WTC11 (cell line): ENCODE measurements at places on chromosomes 16 and 17. TPM values are rescaled to one million over a fixed set of nuclear protein-coding genes. Genes with fewer than 3 reads are reported as not detected.

- DNase-seq: no peak
These were observed 267.6 kb upstream of the SDK2 start for GRCh38 chr17:73911726-73912372.

DNA sequence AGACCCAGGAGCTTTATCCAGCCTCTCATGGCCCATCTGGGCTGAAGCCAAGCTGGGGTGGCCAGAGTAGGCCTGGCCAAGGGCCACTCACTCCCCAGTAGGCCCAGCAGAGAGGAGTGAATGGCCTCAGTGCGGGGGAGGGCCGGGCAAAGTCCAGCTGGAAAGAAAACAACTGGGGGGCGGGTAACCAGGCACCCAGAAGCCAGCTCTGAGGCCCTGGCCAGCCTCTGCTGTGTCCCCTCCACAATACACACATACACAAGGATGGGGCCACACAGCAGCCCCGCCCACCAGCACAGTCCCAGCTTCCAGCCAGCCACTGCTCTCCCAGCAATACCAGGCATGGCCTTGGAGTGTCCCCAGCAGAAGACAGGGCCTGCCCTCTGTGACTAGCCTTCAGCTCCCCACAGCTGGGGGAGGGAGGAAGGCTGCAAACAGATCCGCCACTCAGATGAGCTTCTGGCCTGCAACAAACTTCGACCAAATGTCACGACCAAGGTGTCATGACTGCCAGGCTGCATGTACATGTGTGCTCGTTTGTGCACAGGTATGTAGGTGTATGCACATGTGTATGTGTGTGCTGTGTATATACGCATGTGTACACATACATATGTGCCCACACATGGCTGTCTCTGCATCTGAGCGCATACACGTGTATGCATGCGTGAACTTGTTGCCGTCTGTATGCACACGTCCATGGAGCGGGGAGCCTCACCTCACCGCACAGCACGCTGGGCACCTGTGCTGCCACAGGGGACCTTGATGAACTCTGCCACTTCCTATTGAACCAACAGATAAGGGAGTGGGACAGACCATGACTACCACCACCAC is 5.0 kb downstream of the CARHSP1 start:
- peak; percentile 45 for DNase-seq

DNA sequence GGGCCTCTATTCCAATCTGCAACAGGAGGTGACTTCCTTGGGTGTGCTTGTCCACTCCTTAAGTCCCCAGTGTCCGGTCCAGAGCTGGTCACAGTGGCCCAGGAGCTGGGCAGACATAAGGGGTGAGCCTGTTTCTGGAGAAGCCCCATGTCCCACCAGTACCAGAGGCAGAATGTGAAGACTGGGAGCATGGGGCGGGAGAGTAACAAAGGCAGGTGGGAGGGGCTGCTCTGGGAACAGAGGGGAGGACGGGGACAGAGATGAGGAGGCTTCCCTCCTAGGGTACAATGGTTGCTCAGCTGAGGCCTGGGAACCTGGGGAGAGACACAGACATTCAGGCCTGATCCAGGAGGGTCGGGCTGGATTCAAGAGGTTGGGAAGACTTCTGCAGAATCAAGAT is 323.3 kb upstream of the TNRC6C start:
- no peak for DNase-seq

GOT2 gene
- 180 to 192 TPM (median 185 TPM) in 3 replicates for total RNA-seq

DNA sequence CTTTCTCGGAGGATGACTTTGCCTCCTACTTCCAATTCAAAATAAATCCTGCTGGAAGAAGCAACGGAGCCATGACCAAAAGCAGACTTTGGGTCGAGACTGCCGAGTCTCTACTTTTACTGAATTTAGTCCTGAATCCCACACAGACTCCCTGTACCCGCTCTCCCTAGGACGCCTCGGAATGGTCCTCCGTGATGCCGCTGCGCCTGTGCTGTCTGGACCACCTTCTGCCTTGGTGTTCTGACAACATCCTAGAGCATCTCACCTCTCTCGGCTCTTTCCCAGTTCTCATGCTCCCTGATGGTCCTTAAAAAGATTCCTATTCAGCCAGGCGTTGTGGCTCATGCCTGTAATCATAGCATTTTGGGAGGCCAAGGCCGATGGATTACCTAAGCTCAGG is 181.1 kb upstream of the HSBP1 start:
- DNase-seq: no peak

STH gene
- total RNA-seq: not detected in 3 replicates

DNA sequence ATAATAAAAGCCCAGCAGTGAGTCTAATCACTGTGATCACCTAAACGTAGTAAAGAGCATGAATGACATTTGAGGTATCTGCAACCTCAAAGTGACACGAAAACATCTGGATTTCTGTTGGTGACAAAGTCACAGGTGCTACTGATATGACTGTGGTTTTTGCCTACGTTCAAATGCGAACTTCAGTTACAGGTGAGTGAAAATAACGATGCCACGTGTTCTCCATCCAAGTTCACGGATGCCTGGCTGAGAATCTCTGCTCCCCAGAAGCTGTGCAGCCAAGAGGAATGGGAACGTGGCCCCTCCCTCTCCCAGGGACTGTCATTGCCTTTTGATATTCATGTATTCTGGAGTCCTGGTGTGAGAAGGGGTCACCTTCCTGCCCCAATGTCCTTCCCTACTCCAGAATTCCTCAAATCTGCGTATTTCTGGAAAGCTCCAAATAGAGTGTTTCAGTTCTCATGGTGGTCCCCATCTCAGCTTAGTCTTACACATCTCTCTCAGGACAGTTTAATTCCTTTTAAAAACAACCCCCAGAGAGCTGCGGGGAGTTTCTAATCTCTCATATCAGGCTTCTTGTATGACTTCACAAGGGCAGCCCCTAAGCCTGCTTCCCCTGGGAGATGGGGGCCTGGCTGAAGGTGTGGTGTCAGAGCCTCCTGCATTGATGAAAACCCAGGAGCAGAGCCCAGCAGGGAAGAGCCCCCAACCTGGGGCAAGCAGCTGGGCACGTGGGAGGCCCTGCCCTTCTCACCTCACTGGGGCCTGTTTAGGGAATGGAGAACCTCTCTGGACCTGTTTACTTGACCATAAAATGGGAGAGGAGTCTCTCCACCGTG is 25.8 kb downstream of the PIK3R5 start:
- no peak for DNase-seq

NOTUM gene
- 1.2 to 1.9 TPM (median 1.7 TPM) in 3 replicates for total RNA-seq

DNA sequence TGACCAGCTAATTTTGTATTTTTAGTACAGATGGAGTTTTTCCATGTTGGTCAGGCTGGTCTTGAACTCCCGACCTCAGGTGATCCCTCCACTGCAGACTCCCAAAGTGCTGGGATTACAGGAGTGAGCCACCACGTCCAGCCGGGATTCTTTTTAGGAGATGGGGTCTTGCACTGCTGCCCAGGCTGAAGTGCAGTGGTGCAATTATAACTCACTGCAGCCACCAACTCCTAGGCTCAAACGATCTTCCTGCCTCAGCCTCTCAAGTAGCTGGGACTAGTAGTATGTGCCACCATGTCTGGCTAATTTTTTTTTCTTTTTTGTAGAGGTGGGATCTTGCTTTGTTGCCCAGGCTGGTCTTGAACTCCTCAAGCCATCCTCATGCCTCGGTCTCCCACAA is 56.4 kb upstream of the MGAT5B start:
- DNase-seq: no peak

DNA sequence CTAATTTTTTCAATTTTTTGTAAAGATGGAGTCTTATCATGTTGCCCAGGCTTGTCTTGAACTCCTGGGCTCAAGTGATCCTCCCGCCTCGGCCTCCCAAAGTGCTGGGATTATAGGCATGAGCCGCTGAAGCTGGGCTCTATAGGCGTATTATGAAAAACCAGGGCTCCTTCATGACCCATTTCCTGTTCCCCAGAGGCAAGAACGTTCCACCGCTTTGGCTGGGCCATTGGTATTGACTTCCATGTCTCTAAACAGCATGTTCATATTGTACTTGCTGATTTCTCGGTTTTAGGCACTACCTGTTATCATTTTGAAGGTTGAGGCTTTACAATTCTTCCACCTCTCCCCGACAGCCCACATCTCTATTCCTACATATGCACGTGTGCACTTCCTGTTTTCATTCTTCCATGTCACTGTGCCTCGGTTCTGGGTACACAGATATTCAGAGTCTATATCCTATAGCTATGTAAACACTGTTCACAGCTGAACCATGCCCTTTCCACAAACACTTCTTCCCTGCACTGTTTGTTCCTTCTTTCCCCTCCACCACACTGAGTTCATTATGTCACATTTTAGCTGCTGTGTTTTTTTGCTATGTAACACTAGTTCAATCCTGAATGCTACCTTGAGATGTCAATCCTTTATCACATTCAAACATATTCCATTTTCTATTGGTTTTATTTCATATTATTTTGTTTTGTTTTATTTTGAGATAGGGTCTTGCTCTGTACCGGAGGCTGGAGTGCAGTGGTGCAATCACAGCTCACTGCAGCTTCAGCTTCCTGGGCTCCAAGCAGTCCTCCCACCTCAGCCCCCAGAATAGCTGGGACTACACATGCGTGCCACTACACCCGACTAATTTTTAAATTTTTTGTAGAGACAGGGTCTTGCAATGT is 16.8 kb upstream of the MAPK3 start:
- no peak for DNase-seq

DNA sequence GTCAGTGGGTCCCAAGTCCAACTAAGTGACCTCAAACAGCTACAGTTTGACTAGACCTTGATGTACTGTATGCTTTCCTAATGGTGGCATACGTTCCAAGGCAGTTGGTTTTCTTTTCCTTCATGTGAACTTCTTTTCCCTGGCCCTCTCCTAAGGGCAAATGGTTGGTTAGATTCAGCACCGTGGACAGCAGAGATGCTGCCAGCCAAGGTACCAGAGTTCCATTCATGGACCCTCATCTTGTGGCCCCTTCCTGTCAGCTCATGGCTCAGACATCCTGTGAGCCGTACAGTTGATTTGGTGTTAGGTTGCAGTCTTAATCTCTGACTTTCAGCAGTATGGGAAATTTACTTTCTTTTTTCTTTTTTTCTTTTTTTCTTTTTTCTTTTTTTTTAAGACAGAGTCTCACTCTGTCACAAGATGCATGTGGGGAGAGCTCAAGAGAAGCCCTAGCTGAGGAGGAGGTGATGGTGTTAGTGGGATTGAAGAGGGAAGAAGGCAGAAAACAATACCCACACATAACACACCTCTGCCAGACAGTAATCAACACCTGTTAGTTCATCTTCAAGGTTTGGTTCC is 122.4 kb downstream of the USP31 start:
- DNase-seq: peak; percentile 58

ETV4 gene
- total RNA-seq: 147 to 195 TPM (median 147 TPM) in 3 replicates

CSH1 gene
- total RNA-seq: not detected in 3 replicates

- no peak for DNase-seq
These were observed 9.6 kb upstream of the UBTF start for GRCh38 chr17:44229090-44229489.

DNA sequence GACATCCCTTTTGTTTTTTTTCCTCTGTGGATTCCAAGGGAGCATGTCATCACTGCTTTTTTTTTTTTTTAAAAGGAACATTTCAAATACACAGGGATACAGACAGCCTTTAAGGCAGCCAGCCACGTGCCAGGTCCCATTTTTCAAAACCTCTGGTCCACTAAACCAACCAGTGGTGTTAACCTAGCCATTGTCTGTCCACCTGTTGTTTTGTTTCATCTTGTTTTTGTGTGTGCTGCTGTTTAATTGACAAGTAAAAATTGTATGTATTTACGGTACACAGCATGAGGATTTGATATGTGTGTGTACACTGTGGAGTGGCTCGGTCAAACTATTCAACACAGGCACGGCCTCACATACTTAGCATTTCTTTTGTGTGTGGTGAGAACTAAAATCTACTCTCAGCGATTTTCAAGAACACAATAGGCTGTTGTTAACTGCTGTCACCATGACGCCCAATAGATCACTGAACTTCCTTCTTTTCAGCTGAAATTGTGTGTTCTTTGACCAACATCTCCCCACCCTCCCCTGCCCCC is 19.2 kb downstream of the TMEM114 start:
- DNase-seq: no peak

GRCh38 chr17:14923981-14924380 is 341.1 kb downstream of the PMP22 start:
- DNase-seq: no peak

DNA sequence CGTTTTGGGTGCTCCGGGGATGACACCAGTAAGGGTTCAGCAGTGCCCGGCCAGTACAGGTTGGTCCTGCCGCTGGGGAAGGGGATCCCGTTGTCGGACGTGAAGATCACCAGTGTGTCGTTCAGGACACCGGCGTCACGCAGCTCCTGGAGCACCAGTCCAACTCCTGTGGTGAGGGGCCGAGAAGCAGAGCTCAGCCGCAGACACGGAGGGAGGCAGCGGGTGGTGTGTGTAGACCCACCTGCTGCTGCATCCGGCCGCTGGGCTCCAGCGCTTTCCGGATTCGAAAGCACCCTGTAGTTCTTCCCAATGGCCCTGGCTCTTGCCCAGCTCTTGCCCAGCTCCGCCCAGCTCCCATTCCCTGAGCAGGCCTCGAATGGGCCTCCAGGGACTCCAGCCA is 8.0 kb downstream of the SGSH start:
- no peak for DNase-seq

DNA sequence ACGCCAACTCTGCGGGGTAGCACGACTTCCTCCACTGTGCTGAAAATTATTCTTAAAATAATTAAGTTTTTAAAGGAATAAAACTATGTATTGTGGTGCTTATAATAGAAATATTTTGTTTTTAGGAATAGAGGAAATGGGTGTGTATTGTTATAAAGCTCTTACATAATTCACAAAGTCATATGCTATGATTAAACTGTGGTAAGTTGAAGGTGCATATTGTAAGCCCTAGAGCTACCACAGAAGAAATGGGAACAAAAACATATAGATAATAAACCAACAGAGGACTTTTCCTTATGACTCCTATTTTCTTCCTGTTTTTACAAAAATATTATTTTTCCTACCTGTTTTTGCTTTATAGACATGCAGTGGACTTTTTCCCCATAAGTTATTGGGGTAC is 4.3 kb upstream of the SLFN11 start:
- no peak for DNase-seq

DNA sequence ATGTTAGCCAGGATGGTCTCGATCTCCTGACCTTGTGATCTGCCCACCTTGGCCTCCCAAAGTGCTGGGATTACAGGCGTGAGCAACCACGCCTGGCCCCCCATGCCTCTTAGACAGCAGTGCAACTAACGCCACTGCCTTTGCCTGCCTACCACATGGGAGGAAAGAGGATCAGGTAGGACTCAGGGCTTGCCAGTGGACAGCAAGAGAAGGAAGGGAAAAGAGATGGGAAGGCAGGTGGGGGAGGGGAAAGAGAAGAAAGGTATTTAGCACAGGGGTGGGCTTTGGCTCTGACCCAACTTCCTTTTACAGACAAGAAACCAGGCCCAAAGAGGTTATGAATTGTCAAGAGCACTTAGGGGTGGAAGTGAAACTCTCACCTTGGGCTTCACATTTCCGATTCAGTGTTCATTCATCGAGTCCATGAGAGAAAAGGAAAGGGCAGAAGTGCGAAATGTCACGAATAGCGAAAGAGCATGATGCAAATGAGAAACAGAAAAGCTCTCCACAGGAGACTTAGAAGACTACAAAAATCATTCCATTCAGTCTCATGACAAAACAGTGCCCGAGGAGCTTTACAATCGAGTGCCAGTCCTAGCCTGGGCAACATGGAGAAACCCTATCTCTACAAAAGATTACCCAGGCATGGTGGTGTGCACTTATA is 36.4 kb downstream of the CDK5R1 start:
- DNase-seq: no peak

TP53TG3F gene
- not detected in 3 replicates for total RNA-seq

- DNase-seq: peak; percentile 61
These were observed 3.8 kb downstream of the HSDL1 start for GRCh38 chr16:84141143-84141670.

GCGR gene
- 0.85 to 1.4 TPM (median 1.4 TPM) in 3 replicates for total RNA-seq

- DNase-seq: no peak
These were observed 123.4 kb upstream of the NOL11 start for GRCh38 chr17:67594115-67594880.

DBF4B gene
- 32.2 to 35.5 TPM (median 32.9 TPM) in 3 replicates for total RNA-seq
